ENCODE measurements at places on chromosomes 11 and 22. TPM values are rescaled to one million over a fixed set of nuclear protein-coding genes. Genes with fewer than 3 reads are reported as not detected.

GRCh38 chr22:24063986-24064385, 52.9 kb downstream of the CABIN1 start:
- peaks cover 6% of the 10 kb centered on the region for H3K36me3 ChIP-seq
- no peak overlapping the region for H3K4me3 ChIP-seq
- no peak for DNase-seq
- H3K27me3 ChIP-seq, result no peaks in the 10 kb centered on the region
- peaks cover 20% of the 10 kb centered on the region for H3K4me1 ChIP-seq

Gene OR5A1
- total RNA-seq, result not detected

DNA sequence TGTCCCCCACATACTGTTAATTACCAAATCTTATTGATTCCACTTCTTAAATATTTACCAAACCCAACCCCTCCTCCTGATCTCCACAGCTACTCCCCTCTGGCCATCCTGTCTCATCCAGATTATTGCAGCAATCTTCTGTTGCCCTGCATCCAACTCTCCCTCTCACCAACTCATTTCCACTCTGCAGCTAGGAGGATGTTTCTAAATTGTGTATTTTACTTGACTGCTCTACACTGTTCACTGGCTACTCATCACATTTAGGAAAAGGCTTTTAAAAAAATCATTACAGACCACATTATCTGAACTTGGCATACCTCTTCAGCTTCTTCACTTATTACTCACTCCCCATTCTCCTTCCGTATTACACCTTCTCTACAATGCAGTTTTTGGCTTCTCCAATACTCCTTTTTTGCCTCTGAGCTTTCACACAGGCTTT, 117.9 kb downstream of the ATG16L2 start:
- no peak overlapping the region for H3K4me3 ChIP-seq
- H3K4me1 ChIP-seq, result peaks cover 8% of the 10 kb centered on the region
- H3K27ac ChIP-seq, result no peak overlapping the region
- no peaks in the 10 kb centered on the region for H3K27me3 ChIP-seq
- no peaks in the 10 kb centered on the region for H3K36me3 ChIP-seq
- no peak for DNase-seq

Gene CHEK1
- total RNA-seq, result 21.7 TPM

DNA sequence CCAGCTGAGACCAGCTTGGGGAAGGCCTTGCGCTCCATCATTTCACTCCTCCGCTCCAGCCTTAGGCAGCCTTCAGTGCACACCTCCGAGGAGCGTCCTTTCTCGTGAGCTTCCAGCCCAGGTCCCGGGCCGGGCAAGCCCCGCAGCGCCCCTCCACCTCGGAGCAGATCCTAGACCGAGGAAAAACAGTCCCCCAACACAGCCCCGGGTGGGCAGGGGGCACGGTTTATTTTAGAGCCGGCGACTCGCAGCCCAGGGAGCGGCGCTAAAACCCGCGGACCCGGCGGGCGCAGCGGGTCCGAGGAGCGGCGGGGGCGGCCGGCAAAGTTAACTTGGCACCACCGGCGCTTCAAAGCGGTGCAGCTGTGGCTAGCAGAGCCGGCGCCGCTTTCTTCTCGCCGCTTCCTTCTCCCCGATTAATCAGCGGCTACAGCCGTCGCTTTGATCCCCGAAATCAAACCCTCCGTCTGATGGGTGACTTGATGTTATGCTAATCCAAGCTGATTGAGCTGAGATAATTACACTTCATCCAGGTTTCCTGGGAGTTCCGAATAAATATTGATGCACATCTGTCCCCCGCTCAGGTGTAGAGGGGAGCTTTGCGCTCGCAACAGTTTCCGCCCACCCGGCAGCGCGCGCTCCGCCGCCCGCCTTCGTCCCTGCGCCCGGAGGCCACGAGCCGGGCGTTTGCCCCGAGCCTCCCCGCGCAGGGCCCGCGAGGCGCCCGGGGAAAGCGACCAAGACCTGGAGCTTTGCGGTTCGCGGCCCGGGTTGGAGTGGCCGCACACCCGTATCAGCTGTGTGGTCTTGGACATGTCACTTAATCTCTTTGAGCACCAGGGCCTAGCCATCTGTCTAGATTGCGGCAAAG, 192.7 kb downstream of the BUD13 start:
- DNase-seq, result no peak
- no peaks in the 10 kb centered on the region for H3K36me3 ChIP-seq
- H3K27ac ChIP-seq, result no peak overlapping the region
- no peaks in the 10 kb centered on the region for H3K4me1 ChIP-seq
- no peak overlapping the region for H3K4me3 ChIP-seq

DNA sequence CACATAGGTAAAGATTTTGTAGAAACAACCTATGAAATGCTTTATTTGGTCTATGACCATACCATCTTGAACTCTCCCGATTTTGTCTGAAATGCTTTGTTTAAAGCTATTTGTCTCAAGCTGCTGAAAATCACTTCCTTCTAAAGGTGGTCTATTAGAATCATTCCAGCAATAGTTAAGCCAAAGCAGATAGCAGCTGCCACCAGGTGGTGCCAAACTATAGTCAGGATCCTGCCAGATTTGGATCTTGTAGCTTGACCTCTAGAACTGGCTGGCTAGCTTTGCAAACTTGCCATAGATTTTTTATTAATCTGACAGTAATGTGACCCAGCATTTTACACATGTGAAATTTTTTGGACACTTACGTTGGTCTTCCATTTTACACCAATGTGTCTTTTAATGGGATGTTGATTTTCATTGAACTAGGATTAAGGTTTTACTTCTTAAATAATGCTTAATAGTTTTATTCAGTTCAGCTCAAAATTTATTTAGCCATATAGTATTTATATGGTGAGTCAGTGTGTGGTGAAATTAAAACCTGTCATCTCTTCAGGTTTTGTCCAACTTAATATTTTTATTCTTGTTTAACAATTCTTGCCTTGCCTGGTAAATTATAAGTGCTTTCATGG, 19.7 kb downstream of the CTR9 start:
- H3K4me3 ChIP-seq, result no peak overlapping the region
- H3K27me3 ChIP-seq, result no peaks in the 10 kb centered on the region
- H3K27ac ChIP-seq, result no peak overlapping the region
- DNase-seq, result peak; percentile 48
- peaks cover 8% of the 10 kb centered on the region for H3K4me1 ChIP-seq
- peaks cover 53% of the 10 kb centered on the region for H3K36me3 ChIP-seq

Gene IGF2
- 1,440 TPM for total RNA-seq

GRCh38 chr22:21857481-21857914, 9.9 kb downstream of the MAPK1 start:
- H3K27ac ChIP-seq, result no peak overlapping the region
- no peak overlapping the region for H3K4me3 ChIP-seq
- H3K36me3 ChIP-seq, result no peaks in the 10 kb centered on the region
- H3K27me3 ChIP-seq, result no peaks in the 10 kb centered on the region
- no peak for DNase-seq

DNA sequence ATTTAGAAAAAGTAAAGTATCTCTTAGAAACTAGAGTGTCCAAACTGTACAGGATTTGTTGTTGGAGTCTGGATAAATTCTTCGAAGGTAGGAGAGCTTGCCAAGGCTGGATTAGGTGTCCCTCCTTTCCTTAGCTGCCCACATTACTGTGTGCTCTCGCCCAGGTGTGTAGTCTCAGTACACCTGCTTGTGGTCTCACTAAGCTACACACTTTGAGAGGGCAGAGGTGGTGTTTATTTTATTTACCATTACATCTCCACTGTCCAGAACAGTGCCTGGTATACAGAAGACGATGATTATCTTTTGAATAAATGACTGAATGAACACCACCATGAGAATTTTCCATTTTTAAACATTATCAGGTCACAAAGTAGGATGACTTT, 36.5 kb downstream of the VSIG10L2 start:
- no peak overlapping the region for H3K4me3 ChIP-seq
- no peak for DNase-seq
- H3K27me3 ChIP-seq, result no peaks in the 10 kb centered on the region
- no peak overlapping the region for H3K27ac ChIP-seq

- no peaks in the 10 kb centered on the region for H3K27me3 ChIP-seq
- H3K36me3 ChIP-seq, result no peaks in the 10 kb centered on the region
- DNase-seq, result peak; percentile 90
- peak overlapping the region; percentile 99 for H3K27ac ChIP-seq
Observed at GRCh38 chr11:34052036-34052607, 591 bp downstream of the CAPRIN1 start.
